ENCODE measurements at places on chromosomes 5 and 9.

- peaks cover 55% of the 10 kb centered on the region for H3K4me1 ChIP-seq
- H3K4me3 ChIP-seq: peak overlapping the region; percentile 95
- H3K36me3 ChIP-seq: peaks cover 35% of the 10 kb centered on the region
- no peaks in the 10 kb centered on the region for H3K27me3 ChIP-seq
- no peak for DNase-seq
These were observed 2.8 kb downstream of the NR3C1 start for GRCh38 chr5:143400541-143401226.

DNA sequence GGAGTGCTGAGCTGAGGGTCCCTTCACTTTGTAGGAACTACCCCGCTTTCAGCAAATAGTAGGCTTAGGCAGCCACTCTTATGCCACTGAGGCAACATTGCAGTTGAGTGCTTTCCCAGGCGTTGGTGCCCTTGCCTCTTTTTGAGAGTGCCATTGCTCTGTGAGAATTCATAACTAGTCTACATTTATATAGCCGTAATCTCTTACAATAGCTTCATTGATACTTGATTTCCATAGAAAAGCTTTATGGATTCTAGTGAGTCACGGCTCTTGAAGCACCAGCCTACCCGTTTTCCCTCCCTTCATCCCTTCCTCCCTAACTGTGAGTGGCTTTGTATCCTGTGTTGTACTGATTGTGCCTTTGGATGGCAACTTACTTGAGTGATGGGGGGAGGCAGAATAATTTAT is 283.9 kb downstream of the AOPEP start:
- H3K27me3 ChIP-seq: no peaks in the 10 kb centered on the region
- H3K4me3 ChIP-seq: no peak overlapping the region
- DNase-seq: no peak
- H3K36me3 ChIP-seq: peaks cover 2% of the 10 kb centered on the region
- H3K4me1 ChIP-seq: peaks cover 2% of the 10 kb centered on the region

GRCh38 chr9:708551-709432 is 132.7 kb upstream of the DMRT1 start:
- no peak for DNase-seq
- H3K27ac ChIP-seq: no peak overlapping the region
- peaks cover 7% of the 10 kb centered on the region for H3K4me1 ChIP-seq
- H3K27me3 ChIP-seq: peaks cover 50% of the 10 kb centered on the region
- peak overlapping the region; percentile 3 for H3K4me3 ChIP-seq

DNA sequence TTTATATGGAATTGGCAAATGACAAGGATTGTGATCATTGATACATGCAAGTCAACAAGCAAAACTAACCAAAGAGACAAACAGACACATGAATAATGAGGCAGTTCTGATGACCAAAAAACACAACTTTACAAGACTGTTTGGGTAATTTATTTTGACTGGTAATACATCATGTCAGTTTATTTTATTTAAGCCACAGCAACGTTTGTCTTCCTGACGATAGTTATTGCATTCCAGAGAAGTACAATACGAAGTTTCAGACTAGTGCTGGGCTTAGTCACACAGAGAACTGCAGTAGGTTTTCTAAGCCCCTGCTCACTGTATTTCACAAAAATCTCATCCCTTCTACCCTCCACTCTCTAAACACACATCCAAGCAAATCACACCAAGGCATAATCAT is 514.2 kb downstream of the RAB3C start:
- H3K4me3 ChIP-seq: no peak overlapping the region
- DNase-seq: no peak
- H3K4me1 ChIP-seq: peaks cover 54% of the 10 kb centered on the region
- no peak overlapping the region for H3K27ac ChIP-seq
- peaks cover 2% of the 10 kb centered on the region for H3K36me3 ChIP-seq

GRCh38 chr9:89845862-89846261 is 241.1 kb downstream of the GADD45G start:
- no peak overlapping the region for H3K4me3 ChIP-seq
- no peak for DNase-seq
- H3K4me1 ChIP-seq: no peaks in the 10 kb centered on the region
- no peak overlapping the region for H3K27ac ChIP-seq
- no peaks in the 10 kb centered on the region for H3K36me3 ChIP-seq
- H3K27me3 ChIP-seq: peaks cover 33% of the 10 kb centered on the region

GRCh38 chr9:131578731-131579504 is 33.6 kb downstream of the PRRT1B start:
- peak overlapping the region; percentile 42 for H3K4me3 ChIP-seq
- H3K4me1 ChIP-seq: peaks cover 25% of the 10 kb centered on the region
- H3K27ac ChIP-seq: peak overlapping the region; percentile 76
- H3K27me3 ChIP-seq: no peaks in the 10 kb centered on the region
- peak; percentile 24 for DNase-seq

GRCh38 chr9:78932849-78933627 is 636.1 kb downstream of the PSAT1 start:
- H3K4me1 ChIP-seq: no peaks in the 10 kb centered on the region
- H3K27me3 ChIP-seq: no peaks in the 10 kb centered on the region
- H3K36me3 ChIP-seq: no peaks in the 10 kb centered on the region

DNA sequence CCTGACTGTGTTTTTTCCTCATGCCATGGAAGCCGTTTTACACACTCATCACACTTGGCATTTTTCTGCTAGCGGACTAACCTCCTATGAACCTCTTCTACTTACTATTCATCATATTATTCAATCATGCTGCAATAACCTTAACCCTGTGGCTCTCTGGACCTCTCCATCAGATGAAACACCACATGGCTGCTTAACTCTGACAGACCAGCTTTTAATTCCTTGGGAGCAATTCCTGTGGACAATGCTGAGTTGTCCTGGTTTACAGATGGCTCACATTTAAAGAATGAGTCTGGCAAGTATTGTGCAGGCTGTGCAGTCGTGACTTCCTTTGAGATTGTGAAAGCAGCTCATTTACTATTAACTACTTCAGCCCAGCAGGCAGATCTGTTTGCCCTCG is 9.0 kb downstream of the OR1J1 start:
- peaks cover 7% of the 10 kb centered on the region for H3K4me1 ChIP-seq
- H3K27ac ChIP-seq: no peak overlapping the region
- no peak overlapping the region for H3K4me3 ChIP-seq
- H3K36me3 ChIP-seq: peaks cover 4% of the 10 kb centered on the region

DNA sequence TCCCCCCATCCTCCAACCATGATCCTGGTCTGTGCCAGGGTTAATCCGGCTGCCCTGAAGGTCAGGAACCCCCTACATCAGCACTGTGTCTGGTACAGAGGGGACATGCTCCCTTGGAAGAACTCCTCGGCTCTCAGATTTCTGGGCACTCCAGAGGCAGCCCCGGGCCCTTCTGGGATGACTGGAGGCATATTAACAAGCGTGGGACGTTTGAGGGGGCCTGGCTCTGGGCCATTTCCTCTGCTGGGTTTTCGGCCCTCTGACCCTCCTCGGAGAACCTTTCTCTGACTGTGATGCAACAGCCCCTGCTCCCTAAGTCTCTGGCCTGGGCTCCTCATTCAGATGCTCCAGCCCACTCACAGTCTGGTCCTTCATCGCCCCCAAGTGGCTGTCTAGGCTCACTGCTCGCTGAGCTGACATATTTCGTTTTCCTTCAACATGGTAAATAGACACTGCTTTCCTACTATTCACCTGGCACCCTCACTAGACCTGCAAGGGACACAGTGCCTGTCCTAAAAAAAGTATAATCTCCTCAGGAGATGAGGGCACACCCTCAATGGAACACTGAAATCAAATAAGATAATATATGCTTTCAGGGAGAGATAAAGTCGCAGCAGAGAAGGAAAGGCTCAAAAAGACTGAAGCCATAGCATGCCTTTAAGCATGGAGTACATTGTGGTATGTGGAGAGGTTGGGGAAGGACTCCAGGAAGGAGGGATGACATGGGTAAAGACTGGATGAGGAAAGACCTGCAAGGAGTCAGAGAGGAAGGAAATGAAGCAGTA is 404.7 kb upstream of the TRPC7 start:
- H3K36me3 ChIP-seq: no peaks in the 10 kb centered on the region
- DNase-seq: peak; percentile 20

- H3K4me3 ChIP-seq: peak overlapping the region; percentile 4
- H3K27ac ChIP-seq: peak overlapping the region; percentile 25
- no peaks in the 10 kb centered on the region for H3K27me3 ChIP-seq
- DNase-seq: no peak
These were observed 62.1 kb downstream of the RXRA start for GRCh38 chr9:134388289-134388808.

DNA sequence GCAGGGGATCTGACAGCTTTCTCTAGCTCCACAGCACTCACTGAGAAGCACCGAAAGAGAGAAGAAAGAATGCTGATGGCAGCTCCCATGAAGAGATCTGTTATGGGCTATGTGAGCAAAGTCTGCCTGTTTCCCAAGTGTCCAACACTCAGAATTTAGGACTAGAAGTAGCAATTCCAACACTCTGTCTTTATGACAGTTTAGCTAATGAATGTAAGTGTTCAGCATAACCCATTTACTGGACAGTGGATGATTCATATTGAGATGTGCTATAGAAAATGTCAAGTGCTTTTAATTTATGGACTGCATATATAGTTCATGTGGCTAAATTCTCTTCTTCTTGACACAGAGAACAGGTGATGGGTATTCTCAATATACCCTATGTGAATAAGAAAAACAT is 683.1 kb upstream of the ZNF608 start:
- no peaks in the 10 kb centered on the region for H3K27me3 ChIP-seq
- no peak overlapping the region for H3K27ac ChIP-seq
- no peaks in the 10 kb centered on the region for H3K36me3 ChIP-seq
- no peaks in the 10 kb centered on the region for H3K4me1 ChIP-seq

GRCh38 chr9:137762414-137763061 is 115.0 kb upstream of the CACNA1B start:
- peaks cover 42% of the 10 kb centered on the region for H3K36me3 ChIP-seq
- peaks cover 35% of the 10 kb centered on the region for H3K4me1 ChIP-seq
- H3K27me3 ChIP-seq: no peaks in the 10 kb centered on the region

DNA sequence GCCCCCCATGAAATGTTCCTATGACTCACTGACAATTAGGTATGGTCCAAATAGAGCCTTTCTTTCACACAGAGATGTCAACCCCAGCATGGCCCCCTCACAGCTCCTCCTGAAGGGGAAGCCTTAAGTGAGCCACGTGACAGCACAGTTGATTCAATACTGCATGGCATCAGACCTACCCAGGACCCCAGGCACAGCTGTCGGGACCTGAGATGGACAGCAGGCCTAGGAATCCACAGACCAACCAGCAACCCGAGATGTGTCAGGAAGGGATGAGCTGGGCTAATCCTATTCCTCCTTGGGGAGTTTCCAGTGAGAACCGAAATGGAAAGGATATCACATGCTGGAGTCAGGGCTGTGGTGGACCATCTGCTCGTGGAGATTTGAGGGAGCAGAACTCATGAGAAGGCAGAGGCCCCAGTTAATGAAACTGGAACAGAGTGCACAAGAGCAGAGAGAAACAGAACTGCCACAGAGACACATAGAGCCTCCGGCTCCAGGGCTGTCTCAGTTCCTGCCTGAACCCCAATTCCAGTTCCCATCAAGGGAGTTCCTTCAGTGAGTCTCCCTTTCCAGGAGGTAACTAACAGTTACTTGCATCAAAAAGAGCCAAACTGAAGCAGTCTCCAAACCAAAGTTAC is 42.1 kb upstream of the SMIM23 start:
- DNase-seq: no peak
- H3K4me3 ChIP-seq: no peak overlapping the region
- no peaks in the 10 kb centered on the region for H3K4me1 ChIP-seq

- no peaks in the 10 kb centered on the region for H3K27me3 ChIP-seq
- H3K4me3 ChIP-seq: no peak overlapping the region
- no peak overlapping the region for H3K27ac ChIP-seq
- H3K4me1 ChIP-seq: no peaks in the 10 kb centered on the region
- DNase-seq: no peak
These were observed 114.1 kb upstream of the RIOK2 start for GRCh38 chr5:97297063-97297703.

DNA sequence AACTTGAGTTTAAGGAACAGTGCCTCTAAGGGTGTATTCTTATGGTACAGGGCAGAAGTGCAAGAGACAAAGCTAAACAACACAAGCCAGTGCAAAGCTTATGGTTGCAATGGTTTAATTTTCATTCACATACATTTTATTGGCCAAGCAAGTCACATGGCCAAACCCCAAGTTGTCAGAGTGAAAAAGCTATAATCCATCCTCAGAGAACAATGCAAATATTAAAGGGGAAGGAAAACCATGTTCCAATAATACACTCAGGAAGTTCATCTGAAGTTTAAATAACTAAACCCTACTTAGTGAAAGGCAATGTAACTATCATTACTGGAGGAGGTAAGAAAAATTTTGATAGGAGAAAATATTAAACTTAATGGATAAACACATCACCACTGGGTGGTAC is 26.6 kb upstream of the TLR4 start:
- no peaks in the 10 kb centered on the region for H3K27me3 ChIP-seq
- no peak overlapping the region for H3K27ac ChIP-seq
- no peaks in the 10 kb centered on the region for H3K36me3 ChIP-seq
- no peak for DNase-seq
- peaks cover 7% of the 10 kb centered on the region for H3K4me1 ChIP-seq

- H3K27ac ChIP-seq: peak overlapping the region; percentile 47
- H3K36me3 ChIP-seq: no peaks in the 10 kb centered on the region
- no peak for DNase-seq
- H3K27me3 ChIP-seq: no peaks in the 10 kb centered on the region
- H3K4me1 ChIP-seq: peaks cover 22% of the 10 kb centered on the region
These were observed 8.8 kb upstream of the GLIPR2 start for GRCh38 chr9:36127652-36128244.

- DNase-seq: no peak
- no peaks in the 10 kb centered on the region for H3K36me3 ChIP-seq
- no peaks in the 10 kb centered on the region for H3K27me3 ChIP-seq
- no peak overlapping the region for H3K4me3 ChIP-seq
- H3K27ac ChIP-seq: no peak overlapping the region
- peaks cover 6% of the 10 kb centered on the region for H3K4me1 ChIP-seq
These were observed 10.3 kb upstream of the DOCK2 start for GRCh38 chr5:169626779-169627178.

- H3K27ac ChIP-seq: no peak overlapping the region
- no peak for DNase-seq
- H3K4me3 ChIP-seq: no peak overlapping the region
These were observed 75.7 kb downstream of the OLFM1 start for GRCh38 chr9:135163023-135163780.

- no peaks in the 10 kb centered on the region for H3K36me3 ChIP-seq
- DNase-seq: no peak
- no peaks in the 10 kb centered on the region for H3K27me3 ChIP-seq
- no peak overlapping the region for H3K4me3 ChIP-seq
- no peaks in the 10 kb centered on the region for H3K4me1 ChIP-seq
These were observed 445.0 kb upstream of the RIOK2 start for GRCh38 chr5:97628031-97628430.

- peaks cover 63% of the 10 kb centered on the region for H3K27me3 ChIP-seq
- H3K27ac ChIP-seq: no peak overlapping the region
- H3K4me3 ChIP-seq: no peak overlapping the region
- no peak for DNase-seq
- no peaks in the 10 kb centered on the region for H3K4me1 ChIP-seq
These were observed 352.6 kb upstream of the PANK3 start for GRCh38 chr5:168931638-168932345.
